ENCODE measurements at places on chromosomes 16 and 17.

DNA sequence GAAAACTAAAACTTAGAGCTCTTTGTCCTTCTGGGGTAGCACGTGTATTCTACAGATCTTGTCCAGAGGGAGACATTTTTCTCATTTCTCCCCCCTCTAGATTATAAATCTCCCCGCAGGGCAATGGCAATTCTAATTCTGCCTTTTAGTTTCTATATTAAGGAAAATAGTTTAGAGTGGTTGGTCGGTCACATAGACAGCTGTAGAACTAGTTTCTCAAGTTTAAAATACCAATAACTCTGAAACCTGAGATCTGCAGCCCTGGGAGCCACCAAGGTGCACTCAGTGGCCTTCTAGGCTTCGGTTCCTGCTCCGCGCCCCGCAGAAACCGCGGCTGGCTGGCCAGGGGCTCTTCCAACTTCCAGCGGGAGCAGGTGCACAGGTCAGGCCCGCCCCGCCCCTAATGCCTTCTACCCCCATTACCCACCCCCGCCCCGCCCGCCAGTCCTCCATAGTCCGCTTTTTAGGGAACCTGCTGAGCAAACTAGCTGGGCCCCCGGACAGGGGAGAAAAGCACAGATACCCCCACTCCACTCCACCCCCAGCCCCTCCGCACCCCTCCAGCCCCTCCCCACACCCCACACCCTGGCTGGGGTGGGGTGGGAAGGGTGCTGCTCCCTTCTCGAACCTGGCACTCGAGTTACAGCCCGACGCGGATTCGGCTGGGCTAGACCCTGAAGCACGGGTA is 431 bp downstream of the SLFN11 start:
- peak; percentile 26 for DNase-seq

- no peak for DNase-seq
Measured at GRCh38 chr17:65511316-65511715, 50.1 kb downstream of the AXIN2 start.

DNA sequence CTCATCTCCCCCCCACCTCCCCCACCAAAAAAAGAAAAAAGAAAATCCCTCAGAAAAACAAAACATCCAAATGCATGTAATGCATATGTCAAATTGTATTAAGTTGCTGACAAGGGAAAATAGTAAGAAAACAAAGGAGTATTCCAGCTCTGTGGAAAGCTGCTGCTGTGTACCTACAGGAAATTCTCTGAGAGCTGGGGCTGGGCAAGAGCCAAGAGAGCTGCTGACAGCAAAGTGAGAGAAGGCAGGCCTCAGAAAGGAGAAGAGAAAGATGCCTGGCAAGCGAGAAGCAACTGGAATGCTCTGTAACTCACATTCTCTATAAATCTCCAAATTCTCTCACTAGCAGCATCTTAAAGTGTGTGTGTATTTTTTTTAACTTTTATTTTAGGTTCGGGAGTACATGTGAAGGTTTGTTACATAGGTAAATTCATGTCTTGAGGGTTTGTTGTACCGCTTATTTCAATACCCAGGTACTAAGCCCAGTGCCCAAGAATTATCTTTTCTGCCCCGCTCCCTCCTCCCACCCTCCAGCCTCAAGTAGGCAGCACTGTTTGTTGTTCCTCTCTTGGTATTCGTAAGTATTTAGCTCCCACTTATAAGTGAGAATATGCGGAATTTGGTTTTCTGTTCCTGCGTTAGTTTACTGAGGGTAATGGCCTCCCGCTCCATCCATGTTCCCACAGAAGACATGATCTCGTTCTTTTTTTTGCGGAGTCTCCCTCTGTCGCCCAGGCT is 24.4 kb downstream of the CNTROB start:
- no peak for DNase-seq

- no peak for DNase-seq
Measured at GRCh38 chr17:56297184-56297583, 143.9 kb downstream of the ANKFN1 start.

GRCh38 chr17:731644-732066 is 741 bp upstream of the TLCD3A start:
- no peak for DNase-seq

DNA sequence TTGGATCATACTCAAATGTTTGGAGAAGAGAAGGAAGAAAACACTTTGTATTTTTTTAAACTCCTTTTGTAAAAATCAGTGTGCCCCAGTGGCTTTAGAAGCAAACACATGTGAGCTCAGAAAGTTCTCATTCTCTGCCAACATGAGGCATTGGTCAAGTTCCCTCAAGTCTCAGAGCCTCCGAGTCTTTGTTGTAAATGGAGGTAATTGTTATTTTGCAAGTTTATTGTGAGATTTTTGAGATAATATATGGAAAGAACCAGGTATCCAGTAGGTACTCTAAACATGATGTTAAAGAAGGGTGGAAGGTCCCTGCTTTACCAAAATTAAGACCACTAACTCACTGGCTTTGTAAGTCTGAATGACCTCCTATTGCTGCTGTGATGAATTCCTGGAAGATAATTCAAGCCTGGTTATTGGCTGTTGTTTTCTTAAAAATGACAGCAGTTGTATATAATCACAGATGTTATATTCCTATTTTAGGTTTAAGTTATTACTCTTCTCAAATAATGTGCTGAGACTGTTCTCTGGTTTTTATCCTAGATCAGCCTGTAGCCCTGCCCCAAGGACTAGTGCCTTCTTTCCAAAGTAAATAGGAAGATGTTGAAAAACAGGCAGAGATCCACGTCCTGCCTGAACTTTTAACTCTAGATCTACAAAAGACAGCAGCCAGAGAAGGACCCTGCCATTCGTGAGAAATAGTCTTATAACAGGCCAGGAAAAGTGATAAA is 2.4 kb downstream of the HLF start:
- no peak for DNase-seq

DNA sequence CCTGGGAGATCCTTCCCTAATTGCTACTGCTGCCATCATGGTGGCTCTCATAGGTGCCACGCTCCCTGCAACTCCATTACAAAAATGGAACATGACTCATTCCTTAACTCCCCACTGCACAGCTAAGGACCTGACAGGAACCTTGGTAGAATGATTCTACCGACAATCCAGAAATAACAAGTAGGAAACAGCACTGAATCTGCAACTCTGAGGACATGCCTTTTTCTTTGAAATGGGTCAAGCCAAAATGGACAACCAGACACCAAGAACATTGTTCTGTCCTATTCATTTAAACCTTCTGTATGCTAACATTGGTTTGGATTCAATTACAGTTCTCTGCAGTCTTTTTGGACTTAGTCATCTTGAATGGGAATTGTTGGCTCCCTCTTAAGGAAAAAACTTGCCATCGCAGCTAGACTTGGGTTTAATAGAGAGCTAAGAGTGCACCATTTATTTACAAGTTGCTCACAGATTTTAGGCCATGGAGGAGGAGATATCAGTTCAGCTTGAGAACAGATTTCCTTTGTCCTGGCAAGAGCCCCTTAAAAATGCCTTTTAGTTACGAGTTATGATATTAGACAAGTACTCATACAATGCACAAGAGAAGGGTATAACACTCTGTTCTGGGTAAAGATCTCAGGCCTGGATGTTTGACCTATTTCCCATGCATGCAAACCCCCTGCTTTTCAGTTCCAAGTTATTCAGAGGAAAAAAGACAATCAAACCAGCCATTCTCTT is 20.9 kb upstream of the NSRP1 start:
- peak; percentile 33 for DNase-seq

GRCh38 chr16:86101897-86102157 is 202.9 kb downstream of the IRF8 start:
- DNase-seq, result no peak

GRCh38 chr16:87789437-87790291 is 23.9 kb upstream of the KLHDC4 start:
- DNase-seq, result no peak

DNA sequence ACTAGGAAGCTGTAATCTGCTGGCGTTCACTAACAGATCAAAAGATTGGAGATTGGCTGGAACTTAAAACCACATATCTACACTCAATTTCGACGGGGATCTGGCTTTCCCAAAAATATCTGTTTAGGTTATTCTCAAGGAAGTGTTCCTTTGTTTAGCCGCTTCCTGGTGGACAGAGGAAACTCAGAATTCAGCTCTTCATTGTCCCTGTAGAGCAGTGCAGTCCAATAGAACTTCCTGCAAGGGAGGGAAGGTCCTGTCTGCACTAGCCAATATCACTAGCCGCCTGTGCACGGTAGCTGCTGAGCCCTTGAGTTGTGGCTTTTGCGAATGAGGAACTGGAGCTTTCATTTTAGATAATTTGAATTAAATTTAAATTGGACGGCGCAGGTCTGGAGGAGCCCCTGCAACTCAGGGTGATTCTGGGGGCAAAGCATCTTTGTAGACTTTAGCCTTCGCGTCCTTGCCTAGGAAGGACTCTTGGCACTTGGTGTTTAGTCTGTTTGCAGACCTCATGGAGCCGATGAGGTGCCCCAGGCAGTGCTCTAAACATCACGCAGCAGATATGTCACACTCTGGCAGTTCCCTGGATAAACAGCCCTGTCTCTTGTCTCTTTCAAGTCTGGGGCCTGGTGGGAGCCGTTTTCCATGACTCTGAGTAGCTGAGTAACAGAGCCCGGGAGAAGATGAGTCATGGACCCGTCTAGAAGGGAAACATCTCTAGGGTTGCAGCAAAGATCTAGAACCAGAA is 122.2 kb downstream of the CCDC182 start:
- peak; percentile 67 for DNase-seq

DNA sequence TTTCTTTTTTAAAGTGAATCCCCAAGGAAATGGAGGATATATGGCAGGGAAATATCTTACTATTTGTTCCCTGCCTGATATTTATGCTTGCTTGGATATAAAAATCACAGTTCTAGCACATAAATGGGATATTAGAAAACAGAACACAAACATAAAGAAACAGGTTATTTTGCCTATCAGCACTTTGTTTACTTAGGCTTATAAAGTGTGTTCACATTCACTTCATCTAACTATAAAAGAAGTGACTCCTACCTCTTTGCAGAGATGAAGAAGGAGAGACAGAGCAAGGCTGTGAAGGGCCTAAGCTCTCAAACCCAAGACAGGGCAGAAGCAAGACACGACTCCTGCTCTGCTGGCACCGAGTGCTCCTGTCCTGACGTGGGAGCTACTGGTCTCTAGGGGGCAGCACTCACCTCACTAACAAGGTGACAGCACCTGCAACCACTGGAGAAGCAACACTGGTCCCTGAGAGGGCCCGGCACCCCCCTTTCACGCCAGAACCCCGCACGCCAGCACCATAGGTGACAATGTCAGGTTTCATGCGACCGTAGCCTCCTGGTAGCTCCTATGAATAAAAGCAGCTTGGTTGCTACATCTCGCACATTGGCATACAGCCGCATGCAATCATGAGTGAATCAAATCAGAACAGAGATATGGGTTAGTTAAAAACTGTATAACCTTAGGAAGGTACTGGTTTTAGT is 32.0 kb downstream of the MBTPS1 start:
- peak; percentile 81 for DNase-seq

DNA sequence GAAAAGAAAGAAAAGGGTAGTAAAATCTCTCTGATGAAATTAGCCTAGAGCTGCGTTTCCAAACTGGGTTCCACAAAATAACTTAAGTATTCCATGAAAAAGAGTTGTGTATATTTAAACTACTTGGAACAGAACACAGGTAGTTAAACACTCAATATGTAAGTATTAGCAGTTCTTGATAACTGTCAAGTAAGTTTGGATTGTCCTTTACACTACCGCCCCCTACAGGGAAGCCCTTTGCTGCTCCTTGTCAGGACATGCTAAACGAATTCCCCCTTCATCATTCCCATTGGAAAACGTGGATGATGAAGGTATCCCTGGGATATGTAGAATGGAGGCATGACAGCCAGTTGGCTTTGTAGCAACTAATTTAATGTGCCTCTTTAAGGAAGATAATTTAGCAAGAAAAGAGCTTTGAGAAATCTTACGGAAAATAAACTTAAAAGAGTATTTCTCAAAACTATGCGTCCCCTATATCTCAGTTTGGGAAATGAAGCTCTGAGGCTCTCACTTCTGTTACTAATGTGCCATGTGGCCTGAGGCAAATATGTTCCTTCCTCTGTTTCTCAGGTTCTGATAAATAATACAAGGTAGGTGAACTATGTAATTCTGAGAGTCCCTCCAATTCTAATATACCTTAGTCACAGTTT is 18.8 kb downstream of the NCBP3 start:
- DNase-seq, result peak; percentile 49

DNA sequence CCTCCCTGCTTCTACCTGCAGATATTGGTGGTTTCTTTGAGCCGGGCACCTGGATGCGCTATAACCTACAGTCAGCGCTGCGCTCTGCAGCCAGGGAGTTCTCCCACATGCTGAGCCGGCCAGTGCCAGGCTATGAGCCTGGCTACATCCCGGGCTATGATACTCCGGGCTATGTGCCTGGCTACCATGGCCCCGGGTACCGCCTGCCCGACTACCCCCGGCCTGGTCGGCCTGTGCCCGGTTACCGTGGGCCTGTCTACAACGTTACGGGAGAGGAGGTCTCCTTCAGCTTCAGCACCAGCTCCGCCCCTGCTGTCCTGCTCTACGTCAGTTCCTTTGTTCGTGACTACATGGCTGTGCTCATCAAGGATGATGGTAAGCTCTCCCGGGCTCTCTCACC is 13.2 kb downstream of the CNTNAP1 start:
- DNase-seq, result no peak

GRCh38 chr17:77640252-77640651 is 318.3 kb upstream of the TNRC6C start:
- DNase-seq, result no peak

GRCh38 chr16:11824362-11824761 is 27.0 kb downstream of the RSL1D1 start:
- no peak for DNase-seq

DNA sequence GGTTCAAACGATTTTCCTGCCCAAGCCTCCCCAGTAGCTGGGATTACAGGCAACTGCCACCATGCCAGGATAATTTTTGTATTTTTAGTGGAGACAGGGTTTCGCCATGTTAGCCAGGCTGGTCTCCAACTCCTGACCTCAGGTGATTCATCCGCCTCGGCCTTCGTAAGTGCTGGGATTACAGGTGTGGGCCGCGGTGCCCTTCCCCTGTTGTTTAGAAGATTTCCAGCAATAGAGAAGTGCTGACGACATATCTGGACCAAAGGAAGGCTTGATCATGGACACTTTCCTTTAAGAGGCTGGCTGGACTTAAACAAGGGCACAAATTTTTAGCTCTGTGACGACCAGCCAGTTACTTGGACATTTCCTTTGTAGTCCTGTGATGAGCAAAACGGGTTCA is 1.3 kb upstream of the MT1M start:
- DNase-seq, result no peak

- DNase-seq, result no peak
Measured at GRCh38 chr16:535446-536405, 8.2 kb downstream of the CAPN15 start.

- no peak for DNase-seq
Measured at GRCh38 chr16:56371660-56371937, 53.7 kb downstream of the AMFR start.

All from GM20000 (cell line).